ENCODE measurements at places on chromosomes 4 and X. TPM values are rescaled to one million over a fixed set of nuclear protein-coding genes. Genes with fewer than 3 reads are reported as not detected.

GRCh38 chr4:115126491-115126890 is 13.1 kb upstream of the NDST4 start:
- DNase-seq: no peak

DNA sequence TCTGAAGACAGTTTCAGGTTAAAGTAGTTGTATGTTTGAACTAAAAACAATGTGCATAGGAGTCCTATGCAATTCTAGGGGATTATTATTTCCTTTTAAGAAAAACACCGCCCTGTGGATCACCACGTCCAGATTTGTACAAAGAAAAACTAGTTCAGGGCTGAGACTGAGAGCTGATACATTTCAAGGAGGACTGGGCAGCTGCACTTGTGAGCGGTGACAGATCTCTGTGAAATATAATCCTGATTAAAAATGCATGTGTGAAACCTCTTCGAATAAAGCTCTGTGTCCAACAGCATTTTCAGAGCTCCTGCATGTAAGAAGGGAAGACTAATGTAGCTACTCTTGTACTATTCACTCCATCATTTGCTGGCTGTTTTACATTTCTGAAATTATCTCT is 365.8 kb upstream of the PITX2 start:
- DNase-seq: no peak

DNA sequence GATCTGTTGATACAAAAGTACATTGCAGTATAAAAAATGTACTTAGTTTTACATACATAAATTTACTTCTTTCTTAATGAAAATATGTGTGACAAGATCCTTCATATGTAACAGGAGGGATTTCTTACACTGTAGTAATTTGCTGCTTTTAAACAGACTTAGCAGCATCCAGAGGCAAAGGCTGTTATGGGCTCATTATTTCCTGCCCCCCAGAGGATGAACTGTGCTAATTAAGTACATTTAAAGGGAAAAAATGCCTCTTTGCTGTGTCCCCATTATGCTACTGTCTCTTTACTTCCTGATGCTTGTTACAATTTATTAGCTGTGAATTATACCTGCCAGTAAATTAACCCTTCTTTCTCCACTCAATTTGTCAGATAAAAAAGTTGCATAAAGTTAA is 47.1 kb downstream of the NDST3 start:
- DNase-seq: no peak

- no peak for DNase-seq
Observed at GRCh38 chrX:119028733-119029330, 44.0 kb upstream of the CT47C1 start.

FRYL gene
- 58.8 TPM for total RNA-seq

RBMXL3 gene
- not detected for total RNA-seq

DNA sequence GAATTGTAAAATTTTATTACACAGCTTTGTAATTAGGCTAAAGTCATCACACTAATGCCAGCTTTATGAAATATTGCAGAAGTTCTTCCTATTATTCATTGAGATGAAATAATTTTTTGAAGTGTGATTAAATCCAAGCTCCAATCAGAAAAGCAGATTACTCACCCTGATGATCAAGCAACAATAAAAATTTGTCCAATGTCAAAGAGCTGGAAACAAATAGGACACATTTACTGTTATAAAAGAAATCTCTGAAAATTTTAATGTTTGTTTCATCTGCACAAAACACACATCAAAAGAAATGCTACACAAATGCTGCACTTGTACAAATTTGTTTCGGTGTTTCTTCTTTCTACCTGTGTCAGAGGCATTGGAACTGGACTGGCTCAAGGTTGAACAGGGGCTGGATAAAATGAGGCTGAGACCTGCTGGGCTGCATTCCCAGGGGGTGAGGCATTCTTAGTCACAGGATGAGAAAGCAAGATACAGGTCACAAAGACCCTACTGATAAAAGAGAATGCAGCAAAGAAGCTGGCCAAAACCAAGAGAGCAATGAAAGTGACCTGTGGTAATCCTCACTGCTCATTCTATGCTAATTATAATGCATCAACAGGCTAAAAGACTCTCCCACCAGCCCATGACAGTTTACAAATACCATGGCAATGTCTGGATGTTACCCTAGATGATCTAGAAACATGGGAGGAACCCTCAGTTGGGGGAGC is 78.3 kb downstream of the GASK1B start:
- DNase-seq: peak; percentile 93

DNA sequence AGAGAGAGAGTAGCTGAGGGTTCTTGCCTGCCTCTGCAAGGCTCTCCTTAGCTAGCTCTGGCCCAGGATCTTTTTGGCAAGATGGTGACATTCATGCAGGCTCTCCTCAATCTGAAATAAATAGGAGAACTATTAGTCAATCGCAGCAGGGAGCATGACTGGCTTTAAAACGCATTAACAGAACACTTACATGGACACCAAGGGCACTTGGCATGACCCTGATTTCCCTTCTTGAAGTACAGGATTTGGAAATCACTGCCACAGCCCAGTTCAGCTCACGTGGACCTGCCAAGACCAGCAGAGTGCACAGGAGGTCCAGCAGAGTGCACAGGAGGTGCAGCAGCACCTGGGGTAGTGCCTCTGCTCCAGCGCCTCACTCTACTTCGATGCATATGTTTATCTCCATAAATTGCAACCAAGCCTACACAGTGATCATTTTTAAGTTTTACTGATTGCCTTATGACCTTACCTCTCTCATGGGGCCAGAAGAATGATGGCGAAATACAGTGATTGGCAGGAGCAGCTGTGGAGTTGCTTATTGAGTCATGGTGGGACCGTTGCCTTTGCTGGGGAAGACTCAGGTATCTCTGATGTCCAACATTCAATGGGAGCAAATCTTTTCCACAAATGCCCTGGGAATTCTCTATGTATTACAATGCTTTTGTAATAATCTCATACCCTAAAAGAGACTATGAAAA is 122.4 kb downstream of the SYNPO2 start:
- DNase-seq: no peak

ASB9 gene
- total RNA-seq: not detected

- peak; percentile 82 for DNase-seq
Observed at GRCh38 chr4:55169352-55169961, 44.1 kb upstream of the KDR start.

GRCh38 chr4:185911556-185912064 is 99.6 kb upstream of the SORBS2 start:
- peak; percentile 68 for DNase-seq

SHOX gene
- total RNA-seq: not detected

DNA sequence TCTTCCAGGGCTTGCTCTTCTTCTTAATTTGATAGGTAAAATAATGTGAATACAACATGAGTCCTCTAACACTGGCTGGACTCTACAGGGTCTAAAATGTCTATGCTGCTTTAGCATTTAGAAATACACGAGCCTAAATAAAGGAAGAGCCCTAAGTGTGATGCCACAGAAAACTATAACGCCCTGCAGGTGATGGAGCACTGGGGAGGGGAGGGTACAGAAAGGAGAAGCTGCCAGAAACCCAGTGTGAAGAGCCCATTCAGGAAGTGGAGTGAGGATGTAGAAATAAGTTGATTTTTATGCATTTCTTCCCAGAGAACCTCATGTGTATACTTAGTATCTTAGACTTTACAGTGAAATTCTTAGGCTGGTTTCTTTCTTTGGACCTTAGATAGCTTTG is 83.4 kb downstream of the TNIP2 start:
- DNase-seq: no peak

- DNase-seq: no peak
Observed at GRCh38 chr4:101022151-101023024, 324.9 kb downstream of the PPP3CA start.

CTAG1B gene
- total RNA-seq: not detected

VCX2 gene
- total RNA-seq: not detected

DNA sequence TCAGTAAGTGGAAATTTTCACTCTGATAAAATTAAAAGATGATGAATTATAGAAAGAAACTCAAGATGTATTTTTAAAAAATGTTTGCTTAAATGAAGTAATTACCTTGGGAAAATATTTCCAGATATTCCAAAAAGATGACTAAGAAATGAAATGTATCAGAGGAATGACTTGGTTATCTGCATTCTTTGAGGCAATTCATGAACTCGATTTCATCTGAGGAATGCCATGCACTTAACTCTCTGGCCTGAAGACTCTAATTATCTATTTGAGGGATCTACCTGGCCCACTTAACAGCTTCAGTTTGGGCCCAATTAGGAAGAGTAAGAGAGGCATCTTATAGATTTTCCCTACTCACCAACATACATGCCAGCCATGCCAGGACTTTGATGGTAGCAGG is 182.3 kb downstream of the INPP4B start:
- no peak for DNase-seq

GRCh38 chrX:10111364-10112148 is 45.2 kb upstream of the CLCN4 start:
- DNase-seq: no peak

DNA sequence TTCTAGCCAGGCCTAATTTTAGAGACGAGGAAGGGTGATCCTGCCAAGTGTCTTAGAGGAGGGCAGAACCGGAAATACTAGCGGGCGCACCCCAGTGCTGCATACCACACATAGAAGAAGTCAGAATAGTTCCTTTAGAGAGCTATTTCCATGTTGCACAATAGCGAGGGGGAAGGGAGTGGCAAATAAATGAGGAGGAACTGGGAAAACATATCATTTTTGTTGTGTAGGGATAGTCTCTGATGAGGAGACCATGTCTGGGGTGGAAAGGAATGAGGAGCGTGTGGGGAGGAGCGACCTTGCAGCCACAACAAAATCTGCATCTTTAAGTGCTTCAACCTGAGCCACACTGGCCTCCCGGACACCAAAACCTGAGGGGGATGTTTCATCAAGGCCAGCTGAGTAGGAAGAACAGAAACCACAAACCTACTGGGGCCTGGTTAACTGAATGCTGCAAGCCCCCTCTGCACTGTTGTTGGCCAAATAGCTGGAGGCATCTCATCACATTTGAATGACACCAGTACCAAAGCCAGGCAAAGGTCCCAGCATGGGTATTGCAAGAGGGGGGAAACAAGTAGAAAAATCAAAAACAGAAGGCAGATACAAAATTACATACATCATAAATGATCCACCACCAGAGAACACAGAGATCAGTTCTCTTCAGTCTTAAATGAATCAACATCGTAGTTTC is 26.7 kb upstream of the C1QTNF7 start:
- DNase-seq: peak; percentile 84

DNA sequence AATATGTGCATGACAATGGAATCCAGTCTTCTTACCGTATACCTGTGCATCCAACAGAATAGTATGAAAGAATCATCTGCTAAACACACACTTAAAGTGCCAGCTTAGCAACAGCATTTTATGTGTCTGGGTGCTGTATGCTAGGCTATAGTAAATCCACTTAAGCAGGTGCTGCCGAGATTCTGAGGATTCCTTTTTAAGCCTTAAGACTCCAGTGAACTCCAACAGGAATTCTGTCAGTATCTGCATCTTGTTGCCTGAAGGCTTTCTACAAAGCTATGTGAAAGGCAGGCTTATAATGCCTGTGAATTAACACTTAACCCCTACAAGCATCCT is 1076.4 kb upstream of the PABPC4L start:
- no peak for DNase-seq

GRCh38 chr4:146029147-146029546 is 90.5 kb upstream of the ZNF827 start:
- peak; percentile 11 for DNase-seq

DNA sequence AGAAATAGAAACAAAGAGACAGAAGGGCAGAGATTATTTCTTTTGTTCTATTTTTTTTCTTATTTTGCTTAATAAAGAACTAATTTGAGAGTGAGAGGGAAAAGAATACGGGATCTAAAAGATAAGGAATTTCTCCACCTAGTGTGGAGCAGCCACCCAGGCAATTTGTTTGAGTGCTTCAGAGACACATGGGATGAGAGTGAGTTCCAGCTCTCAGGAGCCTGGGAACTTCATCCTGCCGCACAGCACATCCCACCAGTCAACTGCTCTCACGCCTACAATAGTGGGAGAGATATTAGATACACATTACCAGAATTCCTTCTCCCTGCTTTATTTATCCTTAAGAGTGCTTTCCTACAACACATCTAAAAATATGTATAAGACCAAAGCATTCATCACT is 946.4 kb downstream of the PDHA2 start:
- no peak for DNase-seq

GRCh38 chrX:106599411-106599810 is 12.4 kb upstream of the RADX start:
- no peak for DNase-seq

GRCh38 chr4:94870146-94870545 is 112.4 kb downstream of the BMPR1B start:
- DNase-seq: no peak

BANK1 gene
- total RNA-seq: 0.26 TPM

DNA sequence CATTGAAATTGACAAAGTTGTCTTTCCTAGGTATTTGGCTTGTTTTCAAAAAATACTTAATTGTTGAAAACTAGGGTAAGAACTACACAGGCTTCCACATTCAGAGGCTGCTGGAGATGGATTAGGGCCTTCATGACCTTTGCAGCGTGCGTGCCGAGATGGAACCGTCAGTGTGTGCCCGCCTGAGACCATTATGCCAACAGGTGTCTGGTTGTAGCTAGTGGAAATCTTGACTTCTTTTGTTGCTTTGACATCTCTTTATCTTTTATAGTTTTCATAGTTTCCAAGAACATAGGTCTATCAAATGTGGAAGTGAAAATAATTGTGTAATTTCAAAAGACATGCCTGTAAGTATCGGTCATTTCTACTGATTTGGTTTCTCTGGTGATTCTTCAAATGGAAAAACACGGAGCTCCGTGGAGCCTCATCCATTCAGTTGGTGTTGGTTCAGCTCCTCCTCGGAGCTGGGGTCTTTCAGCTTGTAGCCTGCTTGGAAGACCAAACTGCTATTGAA is 38.9 kb upstream of the CLCN4 start:
- DNase-seq: no peak

- peak; percentile 15 for DNase-seq
Observed at GRCh38 chr4:89324671-89325070, 17.1 kb upstream of the GPRIN3 start.

- peak; percentile 32 for DNase-seq
Observed at GRCh38 chrX:39409246-39409917, 608.1 kb downstream of the MID1IP1 start.

BEND2 gene
- not detected for total RNA-seq

GRCh38 chrX:20294957-20295356 is 28.2 kb upstream of the RPS6KA3 start:
- DNase-seq: no peak

GRCh38 chr4:73865431-73866096 is 3.6 kb upstream of the CXCL1 start:
- DNase-seq: no peak

- no peak for DNase-seq
Observed at GRCh38 chr4:2415881-2416563, 2.4 kb downstream of the ZFYVE28 start.

KLHL15 gene
- total RNA-seq: 4.0 TPM

GRCh38 chr4:140100771-140101170 is 53.2 kb downstream of the MAML3 start:
- no peak for DNase-seq

H2BW1 gene
- total RNA-seq: not detected

Measured in bronchial epithelial cell (primary cell).